ENCODE measurements at places on chromosomes 16 and 17.

DNA sequence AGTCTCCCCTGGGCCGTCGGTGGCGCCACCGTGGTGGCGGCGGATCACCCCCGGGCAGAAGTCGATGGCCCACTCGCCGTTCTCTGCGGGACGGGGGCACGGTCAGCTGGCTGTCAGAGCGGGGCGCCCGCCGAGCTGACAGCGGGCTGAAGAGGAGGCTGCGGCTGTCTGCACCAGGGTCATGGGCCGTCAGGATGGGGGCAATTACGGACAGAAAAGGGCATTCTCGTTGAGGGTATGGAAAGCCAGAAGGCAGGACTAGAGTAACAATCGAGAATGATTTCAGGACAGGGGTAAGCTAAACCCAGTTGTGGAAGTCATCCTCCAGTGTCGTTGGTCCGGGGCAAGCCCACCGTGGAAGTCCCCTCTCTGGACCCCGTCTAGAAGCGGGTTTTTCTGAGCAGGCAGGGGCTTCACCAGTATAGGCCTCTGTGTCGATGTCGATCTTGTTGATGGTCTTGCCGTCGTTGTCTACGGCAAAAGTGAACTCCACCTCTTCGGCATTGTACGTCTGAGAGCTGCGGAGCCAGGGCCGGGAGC, 1.7 kb downstream of the CHRNE start:
- no peak for DNase-seq

DNA sequence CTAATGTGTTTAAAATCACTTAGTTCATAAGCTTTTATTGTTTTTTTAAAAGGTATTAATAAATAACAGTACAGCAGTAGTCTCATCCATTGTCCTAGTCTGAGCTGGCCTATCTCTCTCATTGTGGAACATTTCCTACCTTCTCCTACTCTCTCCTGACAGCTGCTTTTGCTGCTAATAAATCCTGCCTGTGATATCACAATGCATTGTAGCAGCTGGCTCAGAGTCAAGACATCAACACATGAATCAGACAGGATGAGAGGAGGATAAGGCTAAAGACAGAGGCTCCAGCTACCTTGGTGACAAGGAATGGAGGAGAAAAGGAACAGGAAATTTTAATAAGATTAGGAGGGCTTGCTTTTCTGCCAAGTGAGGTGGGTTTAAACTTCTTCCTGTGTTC, 626.1 kb downstream of the HS3ST4 start:
- DNase-seq, result no peak

DNA sequence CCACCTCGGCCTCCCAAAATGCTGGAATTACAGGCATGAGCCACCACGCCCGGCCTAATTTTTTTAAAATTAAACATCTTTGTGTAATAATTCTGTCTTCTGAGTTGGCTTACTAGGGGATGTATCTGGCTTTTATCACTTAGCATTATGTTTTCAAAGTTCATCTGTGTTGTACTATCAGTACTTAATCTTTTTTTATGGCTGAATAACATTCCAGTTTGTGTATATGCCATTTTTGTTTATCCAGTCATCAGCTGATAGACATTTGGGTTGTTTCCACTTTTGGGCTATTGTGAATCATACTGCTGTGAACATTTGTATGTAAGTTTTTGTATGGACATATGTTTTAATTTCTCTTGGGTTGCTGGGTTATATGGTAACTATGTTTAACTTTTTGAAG, 69.0 kb downstream of the CHD9 start:
- no peak for DNase-seq

- DNase-seq, result no peak
Observed at GRCh38 chr17:59561042-59561441, 4.4 kb upstream of the DHX40 start.

- no peak for DNase-seq
Observed at GRCh38 chr16:24875466-24875865, 29.7 kb downstream of the SLC5A11 start.

- no peak for DNase-seq
Observed at GRCh38 chr17:6048486-6048885, 21.7 kb upstream of the WSCD1 start.

DNA sequence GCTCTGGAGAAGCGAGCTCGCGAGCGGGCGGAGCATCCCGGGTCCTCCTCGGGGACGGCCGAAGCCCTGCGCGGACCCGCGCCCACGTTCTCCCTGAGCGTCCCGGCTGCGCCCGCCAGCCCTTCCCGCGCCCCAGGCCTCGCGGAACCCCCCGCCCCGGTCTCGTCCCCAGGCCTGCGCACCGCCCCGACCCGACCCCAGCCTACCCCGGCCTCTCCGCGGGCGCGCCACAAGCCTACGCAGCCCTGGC, 159 bp downstream of the USP36 start:
- peak; percentile 7 for DNase-seq

GRCh38 chr16:29816694-29817441, 916 bp downstream of the PAGR1 start:
- DNase-seq, result no peak

- no peak for DNase-seq
Observed at GRCh38 chr16:70496513-70496912, 26.8 kb downstream of the COG4 start.

DNA sequence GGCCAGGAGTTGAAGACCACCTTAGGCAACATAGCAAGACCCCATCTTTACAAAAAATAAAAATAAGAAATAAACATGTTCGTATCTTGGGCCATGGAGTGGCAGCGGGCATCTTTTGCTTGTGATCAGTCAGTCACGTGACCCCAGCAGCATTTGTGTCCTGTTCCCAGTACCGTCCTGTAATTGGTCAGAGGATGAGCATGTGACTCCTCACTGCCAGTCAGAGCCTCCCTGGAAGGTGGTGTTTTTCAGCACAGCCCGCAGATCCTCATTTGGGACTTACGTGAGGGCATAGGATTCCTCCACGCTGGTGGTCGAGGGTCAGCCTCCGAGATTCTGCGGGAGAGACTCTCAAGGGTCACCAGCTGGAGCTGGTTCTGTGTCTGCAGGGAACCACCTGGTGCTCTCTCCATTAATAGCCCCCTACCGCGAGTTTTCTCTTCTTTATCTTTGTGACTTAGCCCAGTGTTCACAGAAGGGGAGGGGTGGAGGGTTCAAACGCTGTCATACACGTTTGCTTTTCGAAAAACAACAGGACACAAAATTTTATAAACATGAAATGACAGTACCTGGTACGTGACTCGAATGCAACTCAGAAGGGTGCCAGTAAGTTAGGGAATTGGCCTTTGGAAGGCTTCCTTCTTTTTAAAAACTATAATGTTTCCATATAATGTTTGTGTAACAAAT, 17.2 kb downstream of the MRC2 start:
- DNase-seq, result no peak

DNA sequence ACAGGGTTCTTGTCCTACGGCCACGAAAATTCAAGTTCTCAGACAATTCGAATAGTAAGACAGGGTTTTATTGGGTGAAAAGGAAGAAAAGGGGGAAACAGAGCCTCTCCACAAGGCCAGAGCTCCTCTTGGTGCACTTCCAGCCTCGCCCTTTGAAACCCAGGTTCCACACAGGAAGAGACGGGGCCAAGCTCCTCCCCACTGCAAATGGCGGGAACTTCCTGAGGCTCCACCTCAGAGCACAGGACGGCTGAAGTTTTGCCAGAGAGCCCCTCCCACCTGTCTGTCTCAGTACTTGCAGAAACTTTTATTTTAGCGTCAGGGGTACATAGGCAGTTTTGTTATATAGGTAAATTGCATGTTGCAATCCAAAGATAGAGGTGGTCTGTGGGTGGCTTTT, 165.7 kb upstream of the CDH8 start:
- DNase-seq, result no peak
